Pancreas (tissue), 10 donors: ENCODE measurements at places on chromosomes 12 and 14.
A peak's percentile ranks its signal among the peaks of the same experiment; 100 is the strongest.

DNA sequence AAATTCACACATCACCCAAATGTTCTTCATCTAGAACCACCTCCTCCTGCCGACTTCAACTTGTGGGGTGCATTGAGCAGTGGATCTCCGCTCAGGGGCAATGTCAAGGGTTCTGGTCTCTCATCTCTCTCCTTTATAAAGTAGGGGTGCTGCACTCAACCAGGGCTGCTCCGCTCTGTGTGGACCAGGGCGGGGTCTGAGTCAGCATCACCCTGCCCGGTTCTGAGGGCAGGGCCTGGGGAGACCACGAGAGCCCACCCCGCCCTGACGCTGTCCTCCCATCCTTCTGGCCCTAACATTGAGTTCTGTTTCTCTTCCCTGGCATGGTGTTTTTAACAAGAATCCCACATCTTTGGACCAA is 311.6 kb upstream of the DIO3 start:
- no peaks in the 10 kb centered on the region for H3K36me3 ChIP-seq
- no peaks in the 10 kb centered on the region for H3K27me3 ChIP-seq
- no peaks in the 10 kb centered on the region for H3K4me1 ChIP-seq
- DNase-seq: peak; percentile 34
- no peak overlapping the region for H3K4me3 ChIP-seq

- peaks cover 11% of the 10 kb centered on the region for H3K36me3 ChIP-seq
- H3K4me1 ChIP-seq: peaks cover 29% of the 10 kb centered on the region
- no peak for DNase-seq
- no peaks in the 10 kb centered on the region for H3K27me3 ChIP-seq
Measured at GRCh38 chr14:75123991-75124390, 2.9 kb downstream of the NEK9 start.

GRCh38 chr12:85281636-85282312 is 1.8 kb downstream of the ALX1 start:
- H3K4me1 ChIP-seq: no peaks in the 10 kb centered on the region
- peaks cover 8% of the 10 kb centered on the region for H3K27me3 ChIP-seq
- no peak overlapping the region for H3K4me3 ChIP-seq
- H3K36me3 ChIP-seq: no peaks in the 10 kb centered on the region
- no peak overlapping the region for H3K27ac ChIP-seq

DNA sequence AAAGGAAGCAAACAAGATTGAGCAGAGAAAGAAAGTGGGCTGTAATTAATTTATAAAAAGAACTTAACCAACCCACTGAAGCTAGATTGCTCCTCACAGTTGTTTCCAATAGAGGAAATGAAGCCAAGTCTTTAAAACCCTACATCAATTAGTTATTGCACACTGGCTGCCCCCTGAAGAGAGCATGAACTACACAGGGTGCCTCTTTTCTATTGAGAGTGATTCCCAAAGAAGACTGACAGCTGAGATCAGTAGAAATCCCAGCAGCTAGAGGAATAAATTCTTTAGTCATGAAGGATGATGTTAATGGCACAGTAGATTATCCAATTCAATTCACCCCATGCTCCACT is 8.6 kb upstream of the USP15 start:
- no peak for DNase-seq
- H3K27ac ChIP-seq: no peak overlapping the region
- H3K4me1 ChIP-seq: peaks cover 7% of the 10 kb centered on the region

DNA sequence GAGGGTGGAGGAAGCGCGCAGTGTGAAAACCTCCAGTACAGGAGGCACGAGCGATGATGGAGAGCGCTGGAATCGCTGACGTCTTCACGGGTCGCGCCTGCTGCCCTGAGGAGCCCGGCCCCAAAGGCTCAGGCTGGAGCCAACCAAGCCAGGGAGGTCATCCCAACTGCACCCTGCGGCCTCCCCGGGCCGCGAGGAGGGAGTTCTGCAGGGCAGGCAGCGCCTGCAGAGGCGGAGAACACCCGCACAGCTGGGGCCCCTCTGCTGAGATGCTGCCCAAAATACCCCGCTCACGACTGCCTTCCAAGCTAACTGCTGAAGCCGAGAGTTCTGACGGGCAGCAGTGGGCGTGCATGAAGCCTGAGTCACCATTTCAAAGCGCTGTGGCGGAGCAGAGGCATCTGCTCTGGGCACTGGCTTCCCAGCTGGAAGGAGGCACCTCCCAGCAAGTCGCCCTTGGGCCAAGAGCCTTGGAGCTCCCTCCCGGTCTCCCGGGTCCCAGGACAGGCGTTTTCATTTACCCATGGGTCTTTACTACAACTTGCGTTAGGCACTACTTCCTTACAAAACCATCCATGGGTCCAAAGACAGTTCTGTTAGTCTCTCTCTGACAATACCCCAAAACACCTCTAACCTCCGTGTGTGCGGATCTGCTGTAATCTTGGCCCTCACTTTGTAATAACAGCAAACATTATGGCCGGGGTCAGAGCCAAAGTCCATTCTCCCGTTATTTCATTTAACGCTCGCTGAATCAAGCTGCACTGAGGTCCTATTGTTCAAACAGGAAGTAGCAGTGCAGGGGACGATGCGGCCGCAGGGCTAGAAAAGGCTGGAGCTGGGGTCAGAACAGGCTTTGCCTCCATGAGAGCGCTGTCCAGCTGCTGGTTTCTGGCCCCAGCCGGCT is 60.1 kb upstream of the RIMBP2 start:
- H3K4me3 ChIP-seq: no peak overlapping the region
- DNase-seq: peak; percentile 22
- H3K36me3 ChIP-seq: no peaks in the 10 kb centered on the region
- H3K4me1 ChIP-seq: no peaks in the 10 kb centered on the region
- H3K27me3 ChIP-seq: no peaks in the 10 kb centered on the region

DNA sequence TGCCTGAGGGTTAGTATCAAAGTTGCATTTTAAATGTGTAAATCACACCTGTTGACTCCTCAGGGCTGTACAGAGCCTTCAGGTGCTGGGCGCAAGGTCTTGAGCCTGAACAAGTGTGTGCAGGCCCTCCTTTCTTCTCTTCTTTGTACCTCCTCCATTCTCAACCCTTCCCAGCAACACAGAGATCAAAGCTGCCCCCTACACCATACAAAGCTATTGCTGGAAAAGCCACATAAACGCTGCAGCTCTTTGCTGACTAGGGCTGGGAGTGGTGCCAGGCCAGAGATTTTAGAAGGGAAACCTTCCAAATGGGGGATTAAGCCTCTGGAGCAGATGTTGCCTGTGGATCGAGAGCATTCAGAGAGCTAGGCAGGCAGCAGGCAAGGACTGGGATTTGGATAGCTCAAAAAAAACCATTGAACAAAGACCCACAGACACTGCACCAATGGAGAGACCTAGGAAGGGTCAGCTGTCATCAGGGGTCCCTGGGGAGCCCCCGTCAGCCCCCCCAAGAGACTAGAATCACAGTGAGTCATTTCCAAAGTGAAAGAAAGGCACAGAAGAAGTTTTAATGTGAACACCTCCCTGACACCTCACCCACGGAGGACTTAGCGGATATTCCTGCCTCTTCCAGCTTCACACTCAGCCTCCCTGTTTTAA is 18.2 kb upstream of the SUSD6 start:
- DNase-seq: no peak
- no peaks in the 10 kb centered on the region for H3K27me3 ChIP-seq
- H3K4me1 ChIP-seq: no peaks in the 10 kb centered on the region
- H3K36me3 ChIP-seq: no peaks in the 10 kb centered on the region
- H3K27ac ChIP-seq: no peak overlapping the region

DNA sequence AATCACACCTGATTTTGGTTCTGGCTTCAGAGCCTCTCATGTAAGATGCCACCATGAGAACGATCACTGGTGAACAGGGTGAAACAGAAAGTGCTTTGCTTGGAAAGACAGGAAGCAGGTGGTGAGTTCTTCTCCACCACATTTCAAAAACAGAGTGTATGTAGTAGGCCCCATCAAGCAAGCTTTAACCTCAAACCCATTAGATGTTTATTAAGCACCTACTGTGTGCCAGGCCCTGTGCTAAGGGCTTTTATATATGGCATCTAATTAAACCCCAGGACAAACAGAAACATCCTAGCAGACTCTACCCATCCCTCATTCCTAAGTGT is 47.8 kb upstream of the MED13L start:
- no peak overlapping the region for H3K27ac ChIP-seq
- H3K4me3 ChIP-seq: no peak overlapping the region
- no peak for DNase-seq
- no peaks in the 10 kb centered on the region for H3K4me1 ChIP-seq
- no peaks in the 10 kb centered on the region for H3K27me3 ChIP-seq
- H3K36me3 ChIP-seq: no peaks in the 10 kb centered on the region
